ENCODE measurements at places on chromosomes 5 and 9.
A peak's percentile ranks its signal among the peaks of the same experiment; 100 is the strongest.

DNA sequence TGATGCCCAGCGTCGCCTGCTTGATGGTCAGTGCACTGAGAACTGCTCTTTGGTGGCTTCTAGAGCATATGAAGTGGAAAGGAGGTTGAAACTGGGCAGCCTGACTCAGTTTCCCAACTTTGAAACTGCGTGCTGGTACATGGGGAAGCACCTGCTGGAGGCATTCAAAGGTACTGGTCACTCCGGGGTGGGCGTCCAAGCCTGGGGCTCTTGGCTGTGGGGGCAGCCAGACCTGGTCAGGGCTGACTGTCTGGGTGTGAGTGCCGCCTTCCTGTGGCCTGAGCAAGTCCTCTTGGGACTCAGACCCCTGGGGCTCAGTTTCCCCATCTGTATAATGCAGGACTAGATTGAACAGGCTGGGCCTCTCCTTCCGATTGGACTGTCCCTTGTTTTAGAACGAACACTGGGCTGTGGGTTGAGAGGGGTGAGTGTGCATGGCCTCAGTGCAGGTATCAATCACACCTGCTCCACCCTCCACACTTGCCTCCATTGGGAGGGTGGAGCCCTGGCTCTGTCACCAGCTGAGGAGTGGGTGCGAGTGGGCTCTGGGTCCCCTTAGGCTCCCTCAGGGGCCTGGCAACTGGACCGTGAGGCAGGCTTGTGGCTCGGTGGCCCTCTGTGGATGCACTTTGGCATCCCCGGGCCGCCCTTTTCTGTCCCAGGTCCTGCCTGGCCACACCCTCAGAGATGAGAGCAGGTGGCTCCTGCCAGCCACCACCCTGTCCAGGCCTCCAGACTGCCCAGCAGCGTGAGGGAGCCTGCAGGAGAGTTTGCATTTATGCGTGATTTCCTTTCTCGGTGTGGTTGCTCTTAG is 80.2 kb downstream of the PHF2 start:
- DNase-seq = no peak

GRCh38 chr5:163978897-163979296 is 473.5 kb downstream of the MAT2B start:
- DNase-seq = no peak

DNA sequence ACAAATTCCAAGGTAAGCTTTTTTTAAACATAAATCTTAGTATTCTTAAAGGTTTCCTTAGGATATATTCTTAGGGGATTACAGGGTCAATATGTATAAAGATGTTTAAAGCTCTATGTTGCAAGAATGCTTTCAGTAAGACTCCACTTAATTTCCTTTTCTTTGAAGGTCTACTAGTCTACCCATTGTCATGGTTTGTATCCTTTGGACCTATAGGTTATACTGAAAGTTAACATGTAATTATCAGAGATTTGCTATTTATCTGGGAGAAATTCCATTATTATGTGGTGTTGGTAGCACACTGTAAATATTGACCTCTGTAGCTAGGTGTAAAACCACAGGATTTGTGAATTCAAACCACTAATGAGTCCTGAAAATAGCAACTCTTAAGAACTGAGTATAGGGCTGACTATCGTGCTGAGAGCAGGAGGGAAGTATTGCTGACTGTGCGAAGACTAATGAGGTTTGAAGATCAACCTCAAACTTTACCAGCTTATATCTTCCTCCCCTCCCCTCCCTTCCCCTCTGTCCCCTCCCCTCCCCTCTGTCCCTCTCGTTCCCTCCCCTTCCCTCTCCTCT is 85.6 kb downstream of the GADD45G start:
- DNase-seq = no peak

DNA sequence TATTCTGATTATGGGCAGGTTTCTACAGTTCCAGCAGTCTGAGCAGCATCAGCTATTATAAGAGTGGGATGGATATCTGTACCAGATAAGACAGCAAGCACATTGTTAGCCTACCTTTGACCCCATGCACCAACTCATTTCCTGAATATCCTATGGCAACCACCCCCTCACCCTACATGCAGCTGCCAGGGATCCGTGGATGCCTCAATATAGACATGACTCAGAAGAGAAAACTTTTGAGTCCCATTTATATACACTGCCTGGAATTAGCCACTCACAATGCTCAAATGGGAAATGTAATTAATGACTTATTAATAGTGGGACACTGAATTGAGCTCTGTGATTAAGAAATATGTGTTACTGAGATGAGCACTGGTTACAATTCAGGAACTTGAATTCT is 124.4 kb downstream of the SSBP2 start:
- no peak for DNase-seq

GRCh38 chr5:172636279-172637050 is 4.6 kb upstream of the NEURL1B start:
- DNase-seq = peak; percentile 8

GRCh38 chr5:172503925-172504700 is 49.8 kb upstream of the SH3PXD2B start:
- peak; percentile 11 for DNase-seq

GRCh38 chr9:3415906-3416305 is 109.9 kb downstream of the RFX3 start:
- DNase-seq = no peak

GRCh38 chr9:98477884-98478283 is 222.4 kb upstream of the TBC1D2 start:
- DNase-seq = no peak
